Activated CD4-positive, alpha-beta T cell treated with anti-CD3 and anti-CD28 coated beads, Interleukin-2, amount 10 ng/mL, durations not matched to agents 24 days and 14 days (primary cell): ENCODE measurements at places on chromosomes 16 and 17. TPM values are rescaled to one million over a fixed set of nuclear protein-coding genes. Genes with fewer than 3 reads are reported as not detected.

The TMEM98 gene
- total RNA-seq, result 0.43 and 0.82 TPM in 2 replicates

The CCL17 gene
- 0.66 TPM in 1 of 2 replicates, not detected in the other for total RNA-seq

The CTRB2 gene
- not detected in 2 replicates for total RNA-seq

The INPP5K gene
- total RNA-seq, result 19.1 and 21.0 TPM in 2 replicates

The ANKRD40CL gene
- not detected in 2 replicates for total RNA-seq

The TEX19 gene
- 0.09 TPM in 2 replicates for total RNA-seq

The CLEC3A gene
- not detected in 2 replicates for total RNA-seq

The UMOD gene
- not detected in 2 replicates for total RNA-seq

The MPRIP gene
- total RNA-seq, result 155 and 161 TPM in 2 replicates

The TSPOAP1 gene
- total RNA-seq, result 22.6 and 23.6 TPM in 2 replicates

The CDRT4 gene
- 0.79 and 3.3 TPM in 2 replicates for total RNA-seq

The TAC4 gene
- total RNA-seq, result not detected in 2 replicates

The SLC5A11 gene
- not detected in 2 replicates for total RNA-seq

The TMEM100 gene
- total RNA-seq, result not detected in 2 replicates

The TMC5 gene
- not detected in 2 replicates for total RNA-seq

The CHTF18 gene
- total RNA-seq, result 141 and 147 TPM in 2 replicates

The CAVIN1 gene
- 2.4 and 2.7 TPM in 2 replicates for total RNA-seq

The MGAT5B gene
- 0.21 and 0.51 TPM in 2 replicates for total RNA-seq

The GRB7 gene
- 0.30 TPM in 1 of 2 replicates, not detected in the other for total RNA-seq

The CCL23 gene
- not detected in 2 replicates for total RNA-seq

The SPATA22 gene
- not detected in 2 replicates for total RNA-seq

The ABR gene
- total RNA-seq, result 58.9 and 66.4 TPM in 2 replicates

The CCDC40 gene
- total RNA-seq, result 0.37 and 0.54 TPM in 2 replicates

The AARSD1 gene
- 78.2 and 78.4 TPM in 2 replicates for total RNA-seq

The NIP7 gene
- total RNA-seq, result 81.2 and 84.8 TPM in 2 replicates

The ZFP1 gene
- 14.3 and 16.5 TPM in 2 replicates for total RNA-seq

The HOXB13 gene
- total RNA-seq, result not detected in 2 replicates

The ACE gene
- 0.26 TPM in 1 of 2 replicates, not detected in the other for total RNA-seq

The KAT2A gene
- total RNA-seq, result 76.6 and 77.4 TPM in 2 replicates
